Colonic mucosa (tissue), 4 donors: ENCODE measurements at places on chromosomes 11 and 22.

DNA sequence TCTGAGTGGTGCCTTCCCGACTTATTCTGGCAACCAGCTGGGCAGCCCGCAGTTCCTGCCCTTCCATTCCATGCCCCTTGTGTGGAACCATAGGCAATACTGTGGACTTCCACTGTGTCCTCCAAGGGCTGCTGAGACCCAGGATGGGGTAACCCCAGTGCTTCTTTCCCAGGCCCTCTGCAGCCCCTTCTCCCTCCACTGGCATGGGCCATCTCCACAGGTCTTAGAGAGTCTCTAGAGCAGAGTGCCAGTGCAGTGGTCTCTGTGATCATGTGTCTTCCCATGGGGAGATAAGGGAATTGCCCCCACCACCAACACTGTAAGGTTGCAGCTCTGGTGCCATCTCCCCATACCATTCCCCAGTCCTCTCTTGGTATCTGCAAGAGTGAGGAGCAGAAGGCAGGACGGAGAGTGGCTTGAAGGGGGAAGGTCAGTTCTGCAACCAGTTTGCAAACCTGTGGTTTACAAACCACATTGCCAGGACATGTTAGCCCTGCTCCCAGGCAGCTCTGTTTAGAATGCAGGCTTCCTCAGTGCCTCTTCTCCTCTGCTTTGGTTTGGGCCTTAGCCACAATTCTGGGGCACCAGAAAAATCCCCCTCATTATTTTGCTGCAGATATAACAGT lies 20.9 kb upstream of the DRD2 start:
- H3K27me3 ChIP-seq = no peaks in the 10 kb centered on the region
- no peaks in the 10 kb centered on the region for H3K36me3 ChIP-seq
- no peak overlapping the region for H3K4me3 ChIP-seq
- no peak for DNase-seq
- H3K27ac ChIP-seq = no peak overlapping the region

DNA sequence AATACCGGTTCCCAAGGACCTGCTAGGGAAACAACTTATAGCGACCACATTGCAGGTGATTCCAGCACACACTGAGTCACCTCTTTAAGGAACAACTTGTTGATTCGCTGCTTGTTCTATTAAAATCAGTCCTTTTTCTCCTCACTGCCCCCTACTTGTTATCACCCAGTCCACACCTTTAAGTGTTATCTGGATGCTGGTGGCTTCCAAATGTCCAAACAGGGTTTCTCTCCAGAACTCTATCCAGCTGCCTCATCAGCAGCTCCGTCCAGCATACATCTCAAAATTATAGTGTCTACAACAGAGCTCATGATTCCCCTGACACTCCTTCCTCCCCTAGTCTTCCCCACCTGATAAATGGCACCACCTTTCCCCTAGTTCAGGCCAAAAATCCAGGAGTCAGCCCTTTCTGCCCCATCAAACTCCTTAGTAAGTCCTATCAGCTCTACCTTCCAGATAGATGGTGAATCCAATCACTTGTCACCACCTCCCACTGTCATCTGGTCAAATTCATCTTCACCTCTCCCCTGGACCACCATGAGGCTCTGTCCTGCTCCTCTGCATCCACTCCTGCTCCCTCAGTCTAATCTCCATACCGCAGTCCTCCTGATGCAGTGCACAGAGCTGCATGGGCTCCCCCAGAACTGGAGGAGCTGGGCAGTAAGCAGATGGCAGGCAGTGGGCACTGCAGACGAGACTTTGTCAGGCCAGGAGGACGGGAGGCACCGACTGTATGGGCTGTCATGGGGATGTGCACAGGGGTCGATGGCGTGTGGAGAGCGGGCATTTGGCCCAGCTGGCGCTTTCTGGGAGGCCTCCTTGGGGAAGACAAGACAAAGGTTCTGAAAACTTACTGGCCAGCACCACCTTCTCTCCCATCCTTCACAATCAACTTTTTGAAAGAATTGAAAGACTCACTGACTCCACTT lies 19.3 kb downstream of the IL10RA start:
- DNase-seq = no peak
- no peak overlapping the region for H3K27ac ChIP-seq
- peaks cover 7% of the 10 kb centered on the region for H3K4me1 ChIP-seq
- no peaks in the 10 kb centered on the region for H3K27me3 ChIP-seq
- H3K36me3 ChIP-seq = no peaks in the 10 kb centered on the region

- H3K27me3 ChIP-seq = no peaks in the 10 kb centered on the region
- H3K4me1 ChIP-seq = no peaks in the 10 kb centered on the region
- no peak overlapping the region for H3K4me3 ChIP-seq
Measured at GRCh38 chr11:37409124-37409523, 811.1 kb upstream of the RAG2 start.

DNA sequence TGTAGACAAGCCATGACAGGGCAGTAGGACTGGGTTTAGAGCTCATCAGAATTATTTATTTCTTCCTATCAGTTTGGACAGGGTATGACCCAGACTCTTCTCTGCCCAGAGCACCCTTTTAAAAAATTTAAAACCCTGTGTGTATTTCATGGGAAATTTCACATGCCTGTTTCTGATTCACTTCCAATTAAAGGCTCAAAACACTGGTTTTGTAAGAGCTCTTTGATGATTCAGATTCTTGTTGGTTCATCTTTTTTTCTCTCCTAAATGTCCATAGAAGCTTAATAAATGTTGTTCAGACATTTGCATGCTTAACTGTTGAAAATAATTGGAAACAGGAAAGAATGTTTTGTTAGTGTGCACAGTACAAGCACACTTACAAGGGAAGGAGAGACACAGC lies 13.8 kb downstream of the FLI1 start:
- DNase-seq = no peak
- no peak overlapping the region for H3K27ac ChIP-seq
- no peaks in the 10 kb centered on the region for H3K4me1 ChIP-seq
- H3K36me3 ChIP-seq = no peaks in the 10 kb centered on the region
- no peaks in the 10 kb centered on the region for H3K27me3 ChIP-seq

DNA sequence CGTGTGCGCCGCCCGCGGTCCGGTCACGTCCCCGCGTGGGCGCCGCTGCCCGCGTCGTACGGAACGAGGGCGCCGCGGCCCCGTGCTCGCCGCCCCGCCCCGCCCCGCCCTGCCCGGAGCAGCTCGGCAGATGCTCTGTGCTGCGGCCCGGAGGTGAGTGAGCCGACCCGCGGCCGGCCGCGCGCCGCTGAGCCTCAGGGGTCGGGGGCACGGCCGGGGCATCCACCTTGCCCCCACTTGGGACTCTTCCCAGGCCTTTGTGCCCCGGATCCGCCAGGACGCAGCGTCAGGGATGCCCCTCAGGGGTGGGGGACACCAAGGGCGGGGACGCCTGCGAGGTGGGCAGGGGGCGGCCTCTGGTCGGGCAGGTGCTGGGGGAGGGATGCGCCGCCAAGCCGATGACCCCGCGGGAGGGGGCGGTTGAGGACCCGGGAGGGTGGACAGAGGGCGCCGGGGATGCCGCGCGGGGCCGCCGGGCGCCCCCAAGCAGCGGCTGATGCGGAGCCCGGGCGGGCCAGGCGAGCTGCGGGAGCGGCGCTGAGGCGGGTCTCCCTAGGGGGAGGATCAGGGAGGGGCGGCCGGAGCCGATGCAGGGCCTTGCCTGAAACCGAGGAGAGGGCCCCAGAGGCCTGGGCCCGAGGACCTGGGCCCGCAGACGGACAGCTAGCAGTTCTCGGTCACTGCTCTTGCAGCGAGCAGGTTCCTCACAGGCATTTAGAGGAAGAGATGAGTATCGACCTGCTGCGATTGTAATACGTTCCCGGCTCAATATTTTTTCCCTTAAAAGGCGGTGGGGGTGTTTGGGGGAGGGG lies at the start of gene GNAZ:
Gene GNAZ, plus strand, starts transcription at position 102 of the 812 bp plus-strand sequence. CDS start 25,177 bp downstream, outside the sequence.
- H3K4me3 ChIP-seq = peak within 1 kb of the TSS; percentile 50
- H3K4me1 ChIP-seq = no peaks in the 10 kb centered on the region
- H3K27me3 ChIP-seq = peaks cover 8% of the 10 kb centered on the region
- H3K27ac ChIP-seq = no peak within 1 kb of the TSS
- no peaks in the 10 kb centered on the region for H3K36me3 ChIP-seq
